ENCODE measurements at places on chromosomes 16 and 17.

GRCh38 chr17:2370211-2370589 is 30.7 kb downstream of the MNT start:
- DNase-seq, result no peak

DNA sequence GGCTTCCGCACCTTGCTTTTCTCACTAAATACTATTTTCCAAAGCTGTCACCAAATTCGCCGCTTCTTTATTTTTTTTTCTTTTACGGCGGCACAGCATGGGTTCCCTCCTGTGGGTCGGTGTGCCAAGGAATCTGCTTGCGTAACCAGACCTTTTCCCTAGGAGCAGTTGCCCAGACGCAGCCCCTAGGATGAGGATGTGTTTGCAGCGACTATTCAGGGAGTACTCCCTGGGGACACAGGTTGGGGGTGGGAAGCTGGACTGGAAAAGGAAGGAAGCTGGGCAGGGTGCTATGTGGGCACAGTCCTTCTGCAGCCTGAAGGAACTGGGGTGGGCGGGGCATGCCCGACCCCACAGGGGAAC is 49.0 kb upstream of the ZCCHC14 start:
- no peak for DNase-seq

GRCh38 chr17:4241535-4241934 is 22.2 kb downstream of the ANKFY1 start:
- no peak for DNase-seq

DNA sequence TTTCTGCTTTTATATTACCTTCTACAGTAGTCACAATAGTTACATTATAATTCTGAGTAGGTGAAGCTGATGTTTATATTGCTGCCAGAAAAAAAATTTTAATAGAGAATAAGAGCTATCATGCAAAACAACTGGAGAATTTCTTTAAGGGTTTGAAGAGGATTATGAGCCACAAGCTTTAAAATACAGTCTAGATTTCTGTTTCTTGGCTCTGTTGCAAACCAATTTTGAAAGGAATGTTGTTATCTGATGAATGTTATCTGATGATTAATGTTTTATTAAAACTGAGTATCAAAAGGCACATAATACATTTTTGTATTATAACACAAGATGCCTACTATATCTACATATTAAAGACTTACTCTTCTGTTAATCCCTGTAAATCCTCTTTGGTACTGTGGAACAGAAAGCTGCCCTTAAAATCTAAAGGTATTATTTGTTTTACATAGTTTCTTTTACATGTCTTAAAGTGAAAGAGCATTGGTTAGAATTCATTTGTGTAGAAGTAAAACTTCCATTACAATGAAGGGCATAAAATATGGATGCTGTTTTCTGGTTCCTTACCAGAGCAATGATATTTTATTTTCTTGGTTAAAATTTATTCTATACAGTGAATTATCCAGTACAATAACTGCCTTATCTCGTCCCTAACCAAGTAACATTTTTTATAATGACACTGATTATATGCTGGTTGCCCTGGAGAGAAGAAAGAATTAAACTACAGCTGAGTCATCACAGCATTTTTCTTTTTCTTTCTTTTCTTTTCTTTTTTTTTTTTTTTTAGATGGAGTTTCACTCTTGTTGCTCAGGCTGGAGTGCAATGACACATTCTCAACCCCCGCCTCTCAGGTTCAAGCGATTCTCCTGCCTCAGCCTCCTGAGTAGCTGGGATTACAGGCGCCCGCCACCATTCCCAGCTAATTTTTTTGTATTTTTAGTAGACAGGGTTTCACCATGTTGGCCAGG is 205.7 kb downstream of the TANC2 start:
- DNase-seq, result no peak

DNA sequence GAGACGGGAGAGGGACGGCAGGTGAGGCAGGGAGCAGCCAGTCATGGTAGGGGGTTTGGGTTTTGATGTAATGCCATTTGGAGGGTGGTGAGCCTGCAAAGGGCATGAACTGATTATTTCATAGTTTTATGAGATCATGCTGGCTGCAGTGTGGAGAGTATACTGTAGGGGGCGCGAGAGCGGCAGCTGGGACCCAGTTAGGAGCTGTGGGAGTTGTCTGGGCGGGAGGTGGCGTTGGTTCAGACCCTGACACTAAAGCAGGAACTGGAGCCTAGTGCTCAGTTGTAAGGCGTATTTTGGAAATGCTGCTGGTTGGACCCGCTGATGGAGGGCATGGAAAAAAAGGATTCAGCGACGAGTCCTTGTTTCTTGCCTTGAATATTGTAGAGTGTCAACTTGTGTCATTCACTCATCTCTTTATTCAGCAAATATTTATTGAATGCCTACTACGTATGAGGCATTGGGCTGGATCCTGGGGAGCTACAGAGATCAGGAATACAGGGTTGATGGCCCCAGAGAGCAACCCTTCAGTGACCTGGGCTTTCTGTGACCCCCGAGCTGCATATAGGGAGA is 23.7 kb upstream of the KDM8 start:
- DNase-seq, result peak; percentile 91
